ENCODE measurements at places on chromosomes 2 and 18. TPM values are rescaled to one million over a fixed set of nuclear protein-coding genes. Genes with fewer than 3 reads are reported as not detected.

GRCh38 chr18:44709307-44710126, 28.8 kb downstream of the SETBP1 start:
- no peak for DNase-seq

DNA sequence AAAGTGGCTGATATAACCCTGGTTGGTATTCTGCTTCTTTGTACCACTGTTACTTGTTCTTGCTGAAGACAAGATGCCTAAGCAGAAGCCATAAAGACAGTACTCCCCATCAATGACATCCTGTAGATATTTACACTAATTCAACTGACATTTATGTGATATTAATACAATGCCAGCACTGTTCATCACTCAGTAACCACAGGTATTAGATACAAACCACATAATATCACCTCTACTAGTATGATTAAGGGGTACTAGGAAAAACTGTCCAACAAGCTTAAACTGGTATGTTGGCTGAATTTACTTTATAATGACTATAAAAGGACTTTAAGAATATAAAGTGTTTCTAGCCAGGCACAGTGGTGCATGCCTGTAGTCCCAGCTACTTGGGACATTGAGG, 65.8 kb downstream of the RTN4 start:
- no peak for DNase-seq

DNA sequence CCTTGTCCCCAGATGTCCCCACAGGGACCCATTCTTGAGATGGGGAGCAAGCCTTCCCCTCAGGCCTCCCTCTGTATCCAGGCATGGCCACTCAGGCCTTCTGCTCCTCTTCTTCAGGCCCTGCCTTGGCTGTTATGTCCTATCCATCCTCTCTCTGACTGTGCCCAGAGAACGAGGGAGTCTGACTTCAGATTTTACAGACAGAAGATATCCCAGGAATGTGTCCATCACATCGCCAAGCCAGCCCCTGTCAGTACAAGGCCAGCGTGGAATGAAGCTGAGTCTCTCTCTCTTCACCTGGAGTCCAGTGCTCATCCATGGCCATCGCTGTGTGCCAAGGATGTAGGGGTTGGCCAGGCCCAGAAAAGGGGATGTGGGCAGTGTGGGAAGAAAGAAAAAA, 57.6 kb downstream of the SDC1 start:
- DNase-seq, result no peak

- no peak for DNase-seq
Measured at GRCh38 chr2:223043164-223043941, 8.6 kb upstream of the KCNE4 start.

DNA sequence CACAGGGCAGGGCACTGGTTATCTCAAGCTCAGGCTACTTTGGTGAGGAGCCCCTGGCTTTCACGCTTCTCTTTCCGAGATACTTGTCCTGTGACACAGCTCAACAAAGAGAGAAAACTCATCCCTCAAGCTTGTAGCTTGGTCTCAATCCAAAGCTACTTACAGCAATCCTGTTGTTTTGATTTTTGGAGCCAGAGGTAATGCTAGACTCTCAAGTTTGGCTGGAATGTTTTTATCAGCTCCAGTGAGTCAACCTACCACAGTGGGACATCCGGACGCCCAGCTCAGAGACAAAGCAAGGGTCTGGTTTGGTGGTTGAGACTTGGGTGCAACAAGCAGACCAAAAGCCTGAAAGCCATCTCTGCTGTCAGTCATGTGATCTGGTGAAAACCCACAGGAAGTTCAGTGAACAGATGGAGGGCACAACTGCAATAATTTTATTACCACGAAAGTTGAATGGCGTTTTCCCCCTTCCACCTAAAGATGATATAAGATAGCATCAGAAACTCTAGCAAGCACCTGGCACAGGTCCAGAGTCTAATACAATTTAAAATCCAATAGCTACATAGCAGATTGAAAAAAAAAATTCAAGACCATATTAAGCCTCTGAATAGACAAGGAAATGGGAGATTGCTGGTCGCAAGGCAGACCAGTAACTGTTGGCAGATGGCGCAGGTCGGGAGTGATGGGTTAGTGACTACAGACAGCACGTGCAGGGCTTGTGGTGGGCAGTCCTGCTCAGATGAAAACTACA, 102.3 kb upstream of the SMAD7 start:
- DNase-seq, result no peak

- no peak for DNase-seq
Measured at GRCh38 chr18:60873708-60874107, 459.5 kb upstream of the CDH20 start.

- DNase-seq, result no peak
Measured at GRCh38 chr2:152309352-152310214, 25.4 kb upstream of the FMNL2 start.

GRCh38 chr2:114517580-114517979, 75.1 kb downstream of the DPP10 start:
- no peak for DNase-seq

The UPP2 gene
- total RNA-seq, result not detected

The CLHC1 gene
- 23.0 TPM for total RNA-seq

The ANKRD62 gene
- total RNA-seq, result not detected

The RAB27B gene
- total RNA-seq, result 0.44 TPM

The MAL gene
- 0.65 TPM for total RNA-seq

All from neural crest cell (in vitro differentiated cells).